ENCODE measurements at places on chromosomes 7 and 10.

DNA sequence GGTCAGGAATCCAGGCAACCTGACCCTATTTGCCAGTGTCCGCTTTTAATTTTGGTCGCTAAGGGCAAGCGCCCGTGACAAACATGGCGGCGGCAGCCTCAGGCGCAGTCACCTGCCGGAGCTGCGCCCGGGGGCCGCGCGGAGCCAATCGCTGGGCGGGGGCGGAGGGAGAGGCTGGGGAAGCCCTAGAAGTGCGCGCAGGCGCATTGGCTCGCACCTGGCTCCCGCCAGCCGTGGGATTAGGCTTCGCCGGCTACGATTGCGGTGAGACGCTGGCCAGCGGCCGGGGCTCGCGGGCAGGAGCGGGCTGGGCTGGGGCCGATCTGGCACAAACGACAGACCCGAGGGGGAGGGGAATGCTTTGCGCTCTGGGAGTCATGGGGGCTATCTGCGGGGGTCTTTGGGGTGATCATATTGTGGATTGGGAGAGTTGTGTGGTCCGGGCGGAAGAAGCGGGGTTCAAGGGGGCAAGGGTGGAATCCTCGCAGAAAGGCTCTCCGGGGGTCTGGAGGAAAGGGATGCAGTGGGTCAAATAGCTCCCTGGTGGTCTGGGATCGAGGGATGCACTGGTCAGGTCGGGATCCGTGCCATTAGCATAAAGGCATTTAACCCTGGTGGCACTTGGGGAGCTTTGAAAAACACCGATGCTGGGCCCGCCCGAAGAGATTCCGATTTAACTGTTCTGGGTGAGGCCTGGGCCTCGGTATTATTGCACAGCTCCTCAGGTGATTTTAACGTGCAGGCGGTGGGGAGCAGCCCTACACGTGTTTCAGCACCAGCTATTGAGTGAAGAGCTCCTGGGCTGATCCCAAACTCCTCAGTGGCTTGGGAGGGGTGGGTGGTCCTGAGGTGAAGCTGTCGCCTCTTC lies 10.1 kb upstream of the C10orf95 start:
- DNase-seq = peak; percentile 93

DNA sequence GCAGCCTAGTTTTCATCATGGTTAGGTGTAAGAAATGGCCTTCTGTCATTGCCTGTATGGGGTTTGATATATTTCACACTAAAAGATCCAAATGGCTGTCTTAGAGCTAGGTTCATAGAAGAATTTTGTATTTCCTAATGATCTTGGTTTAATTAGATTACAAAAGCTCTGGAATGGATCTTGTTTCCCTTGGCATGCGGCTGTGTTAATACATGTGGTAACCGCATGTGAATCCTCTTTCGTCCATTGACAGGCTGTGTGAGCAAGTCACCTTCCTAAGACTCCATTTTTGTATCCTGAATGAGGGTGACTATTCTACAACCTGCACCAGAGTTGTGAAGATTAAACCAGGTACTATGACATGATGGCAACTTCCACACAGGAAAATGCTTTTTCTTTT lies 12.4 kb upstream of the FZD1 start:
- DNase-seq = no peak

GRCh38 chr10:69864321-69864720 lies 62.6 kb downstream of the COL13A1 start:
- no peak for DNase-seq

- DNase-seq = no peak
These were observed 6.9 kb upstream of the CALML5 start for GRCh38 chr10:5506246-5506645.

- DNase-seq = no peak
These were observed 12.0 kb upstream of the TMEM213 start for GRCh38 chr7:138785587-138786437.

DNA sequence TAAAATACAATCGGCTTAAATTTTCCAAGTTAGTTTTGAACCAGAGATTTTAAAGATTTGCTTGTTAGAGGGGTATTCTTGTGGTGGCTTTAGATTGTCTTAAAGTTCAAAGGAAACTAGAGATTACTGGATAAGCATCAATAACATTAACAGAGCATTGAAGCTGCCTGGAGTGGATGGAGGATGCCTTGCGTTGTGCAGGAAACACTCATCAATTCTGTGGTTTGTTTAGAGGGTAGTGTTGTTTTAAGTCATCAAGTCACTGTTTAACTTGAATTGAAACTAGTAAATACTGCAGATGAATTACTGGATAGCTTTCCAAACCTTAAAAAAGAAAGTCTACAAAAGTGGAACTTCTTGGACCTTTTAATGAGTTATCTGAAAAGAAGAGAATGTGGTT lies 218.6 kb downstream of the CELF2 start:
- no peak for DNase-seq

GRCh38 chr7:74418538-74418937 lies 35.2 kb upstream of the GTF2IRD1 start:
- no peak for DNase-seq

DNA sequence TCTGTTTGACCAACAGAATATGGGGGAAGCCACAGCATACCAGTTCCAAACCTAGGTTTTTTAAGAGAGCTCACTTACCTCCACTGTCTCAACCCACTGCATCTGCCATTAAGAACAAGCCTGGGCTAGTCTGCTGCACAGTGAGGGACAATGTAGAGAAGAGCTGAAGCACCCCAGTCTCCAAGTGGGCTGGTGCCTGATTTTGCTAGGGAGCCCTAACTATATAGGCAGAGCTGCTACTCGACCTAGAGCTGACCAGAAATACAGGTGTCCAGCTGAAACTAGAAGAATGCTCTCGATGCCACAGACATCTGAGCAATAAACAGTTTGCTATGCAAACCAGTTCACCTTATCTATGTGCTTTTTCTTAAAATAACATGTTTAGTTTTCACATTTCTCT lies 106.9 kb upstream of the BET1 start:
- DNase-seq = no peak
